Kidney epithelial cell (primary cell): ENCODE measurements at places on chromosomes 5 and 9. TPM values are rescaled to one million over a fixed set of nuclear protein-coding genes. Genes with fewer than 3 reads are reported as not detected.

DNA sequence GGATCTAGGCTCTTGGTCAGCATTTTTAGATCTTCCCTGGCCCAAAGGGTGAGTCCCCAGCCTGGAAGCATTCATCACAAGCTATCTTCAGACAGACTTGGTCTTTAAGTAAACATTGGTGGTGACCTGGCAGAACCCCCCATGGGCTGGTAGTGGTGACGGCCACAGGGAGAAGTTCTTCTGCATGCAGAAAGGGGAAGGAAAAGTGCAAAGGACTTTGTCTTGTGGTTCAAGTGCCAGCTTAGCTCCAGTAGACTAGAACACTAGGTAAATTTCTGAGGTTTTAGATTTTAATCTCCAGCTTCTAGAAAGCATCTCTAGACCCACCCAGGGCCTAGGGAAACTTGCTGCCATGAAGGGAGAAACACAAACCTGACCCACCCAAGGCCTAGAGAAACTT lies 584.0 kb downstream of the CHSY3 start:
- DNase-seq = no peak

DNA sequence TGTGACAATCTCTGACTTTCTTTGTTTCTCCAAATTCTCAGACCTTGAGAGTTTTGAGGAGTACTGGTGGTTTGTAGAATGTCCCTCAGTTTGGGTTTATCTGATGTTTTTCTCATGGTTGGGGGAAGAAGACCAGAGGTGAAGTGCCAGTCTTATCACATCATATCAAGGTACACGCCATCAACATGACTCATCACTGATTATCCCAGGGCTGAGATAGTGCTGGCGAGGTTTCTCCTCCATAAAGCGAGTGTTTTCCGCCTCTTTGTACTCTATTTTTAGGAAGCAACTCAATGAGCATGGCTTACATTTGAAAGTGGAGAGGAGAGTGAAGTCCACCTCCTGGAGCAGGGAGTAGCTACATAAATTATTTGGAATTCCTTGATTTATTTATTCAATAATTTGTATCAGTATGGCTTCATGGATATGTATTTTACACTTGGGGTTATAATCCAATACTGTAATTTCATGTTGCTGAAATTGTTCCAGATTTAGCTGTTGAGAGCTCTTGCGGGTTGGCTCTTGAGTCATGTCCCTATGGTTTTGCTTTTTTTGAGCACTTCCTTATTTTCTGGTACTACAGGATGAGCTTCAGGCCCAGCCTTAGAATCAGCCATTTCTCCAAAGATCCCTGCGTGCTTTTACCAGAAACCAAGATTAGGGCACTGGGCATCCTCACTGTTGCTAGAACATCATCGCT lies 23.9 kb downstream of the DCANP1 start:
- no peak for DNase-seq

DNA sequence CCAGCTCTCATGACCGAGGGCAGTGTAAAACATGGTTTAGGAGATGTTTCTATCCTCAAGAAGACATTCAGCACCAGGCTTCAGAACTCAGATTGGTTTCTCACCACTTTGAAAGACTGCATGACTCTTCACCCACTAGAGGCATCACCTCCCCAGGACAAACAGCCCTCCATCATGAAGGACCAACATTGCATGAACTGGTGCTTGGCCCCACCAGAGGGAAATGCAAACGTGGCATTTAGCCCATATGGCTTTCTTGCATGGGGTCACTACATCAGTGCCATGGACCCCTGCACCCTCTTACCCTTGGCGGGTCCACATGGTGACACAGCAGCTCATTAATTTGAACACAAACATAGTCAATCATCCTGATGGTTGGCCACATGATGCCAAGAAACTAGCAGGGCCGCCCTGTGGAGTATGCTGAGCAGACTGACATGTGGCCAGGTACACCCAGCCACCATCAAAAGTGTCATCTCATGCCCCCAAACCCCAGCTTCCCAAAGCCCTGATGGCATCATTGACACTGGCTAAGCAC lies 129.5 kb upstream of the FSTL4 start:
- no peak for DNase-seq

DNA sequence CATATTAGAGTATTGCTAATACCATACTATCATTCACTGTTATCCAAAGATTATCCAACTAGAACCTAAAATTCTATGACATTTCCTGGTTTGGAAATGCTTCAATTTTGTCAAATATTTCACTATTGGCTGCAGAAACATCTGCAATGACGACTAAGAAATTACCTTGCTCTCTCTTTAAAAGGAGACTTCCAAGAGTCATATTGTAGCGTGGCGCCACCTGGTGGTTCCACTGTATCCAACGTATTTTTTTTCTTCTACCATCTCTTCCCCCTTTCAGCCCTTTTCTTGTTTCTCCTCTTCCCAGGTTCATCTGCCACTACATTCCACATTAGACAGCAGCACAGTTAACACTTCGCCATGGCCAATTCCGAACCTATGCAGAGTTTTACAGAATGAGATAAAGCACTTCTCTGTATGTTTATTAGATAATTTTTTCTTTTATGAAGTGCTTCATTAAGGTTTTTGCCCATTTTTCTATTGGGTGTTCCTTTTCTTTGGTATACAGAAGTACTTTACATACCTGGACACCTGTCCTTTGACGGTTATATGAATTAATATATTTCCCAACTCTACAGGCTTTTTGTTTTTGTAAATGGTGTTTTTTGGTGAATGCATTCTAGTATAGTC lies 153.5 kb downstream of the CDC42SE2 start:
- peak; percentile 19 for DNase-seq

GRCh38 chr9:10274175-10274574 lies 338.6 kb downstream of the PTPRD start:
- peak; percentile 7 for DNase-seq

GRCh38 chr9:133238851-133239532 lies 29.9 kb upstream of the OBP2B start:
- DNase-seq = no peak

GRCh38 chr9:114729706-114730105 lies 47.7 kb upstream of the TEX48 start:
- DNase-seq = no peak

- DNase-seq = peak; percentile 89
Observed at GRCh38 chr9:16671591-16672137, 198.8 kb downstream of the BNC2 start.

DNA sequence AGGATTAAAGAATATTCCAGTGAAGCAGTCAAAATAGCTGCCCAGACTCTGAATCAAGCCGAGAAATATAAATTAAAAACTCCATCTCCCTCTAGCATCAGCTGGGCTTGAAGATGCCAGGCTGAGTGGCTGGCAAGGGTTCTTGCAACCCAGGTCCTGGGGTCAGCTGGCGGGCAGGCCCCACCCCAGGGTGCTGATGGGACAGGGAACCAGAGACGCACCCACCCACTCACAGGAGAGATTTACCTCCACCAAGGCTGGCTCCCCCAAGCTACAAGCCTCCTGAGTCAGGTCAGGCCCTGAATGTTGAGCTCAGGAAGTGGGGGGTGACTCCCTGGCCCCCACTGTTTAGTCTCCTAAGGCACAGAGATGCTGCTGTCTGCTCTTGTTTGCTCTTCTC lies 83.9 kb upstream of the HSPA9 start:
- no peak for DNase-seq

- DNase-seq = no peak
Observed at GRCh38 chr5:115435778-115436712, 108.5 kb downstream of the FEM1C start.

DNA sequence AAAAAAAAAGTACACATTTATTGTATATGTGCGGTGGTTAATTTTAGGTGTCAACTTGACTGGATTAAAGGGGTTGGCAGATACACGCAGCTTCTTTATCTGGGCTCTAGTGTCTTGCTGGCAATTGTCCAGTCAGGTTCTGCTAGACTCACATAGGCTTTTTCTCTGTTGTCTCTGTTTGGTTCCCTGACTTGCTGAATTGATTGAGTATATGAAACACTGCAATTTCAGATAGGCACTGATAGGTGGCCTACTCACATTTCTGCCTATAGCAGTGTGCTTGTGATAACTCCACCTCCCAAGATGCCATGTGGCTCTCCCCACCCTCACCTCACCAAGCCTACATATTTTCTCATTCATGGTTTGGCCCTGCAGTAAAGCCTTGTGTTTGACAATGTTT lies 52.5 kb downstream of the AOPEP start:
- no peak for DNase-seq

GRCh38 chr5:170132269-170132975 lies 26.7 kb downstream of the FOXI1 start:
- DNase-seq = peak; percentile 18

DNA sequence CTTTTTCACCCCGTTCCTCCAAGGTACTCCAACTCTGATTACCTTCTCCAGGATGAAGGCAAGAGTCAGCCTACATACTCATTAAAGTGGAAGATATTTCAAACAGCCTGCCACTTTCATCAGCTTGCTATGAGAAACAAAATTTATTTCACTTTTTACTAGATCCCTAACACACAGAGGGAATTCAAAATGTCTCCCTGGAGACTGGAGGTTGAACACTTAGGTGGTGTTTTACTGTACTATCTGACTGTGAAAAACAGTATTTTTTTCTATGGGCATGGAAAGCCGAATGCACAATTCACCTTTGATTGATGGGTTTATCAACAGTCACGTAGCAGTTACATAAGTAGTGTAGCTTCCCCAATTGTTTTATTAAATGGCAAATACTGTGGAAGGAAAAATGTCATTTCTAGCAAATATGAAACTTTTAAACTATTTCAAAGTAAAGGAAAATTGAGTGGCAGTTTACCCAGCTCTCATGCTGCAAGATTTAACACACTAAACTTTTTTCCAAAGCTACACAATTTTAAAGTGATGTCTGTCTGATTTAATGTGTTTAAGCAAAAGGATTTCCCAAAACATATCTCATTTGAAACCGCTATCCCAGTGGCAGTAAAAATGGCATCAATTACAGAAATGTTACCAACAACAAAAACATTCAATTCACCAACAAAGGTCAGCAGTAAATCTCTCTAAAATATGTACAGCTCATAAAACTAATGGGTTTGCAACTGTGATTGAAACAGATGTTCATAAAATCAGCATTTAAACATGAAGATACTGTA lies 125.0 kb upstream of the TLE4 start:
- DNase-seq = no peak

GRCh38 chr9:31034311-31034710 lies 1350.1 kb upstream of the ACO1 start:
- no peak for DNase-seq

GIN1 gene
- 4.2 and 6.3 TPM in 2 replicates for total RNA-seq

ATG12 gene
- 23.9 and 35.1 TPM in 2 replicates for total RNA-seq
